ENCODE measurements at places on chromosomes 4 and X.

DNA sequence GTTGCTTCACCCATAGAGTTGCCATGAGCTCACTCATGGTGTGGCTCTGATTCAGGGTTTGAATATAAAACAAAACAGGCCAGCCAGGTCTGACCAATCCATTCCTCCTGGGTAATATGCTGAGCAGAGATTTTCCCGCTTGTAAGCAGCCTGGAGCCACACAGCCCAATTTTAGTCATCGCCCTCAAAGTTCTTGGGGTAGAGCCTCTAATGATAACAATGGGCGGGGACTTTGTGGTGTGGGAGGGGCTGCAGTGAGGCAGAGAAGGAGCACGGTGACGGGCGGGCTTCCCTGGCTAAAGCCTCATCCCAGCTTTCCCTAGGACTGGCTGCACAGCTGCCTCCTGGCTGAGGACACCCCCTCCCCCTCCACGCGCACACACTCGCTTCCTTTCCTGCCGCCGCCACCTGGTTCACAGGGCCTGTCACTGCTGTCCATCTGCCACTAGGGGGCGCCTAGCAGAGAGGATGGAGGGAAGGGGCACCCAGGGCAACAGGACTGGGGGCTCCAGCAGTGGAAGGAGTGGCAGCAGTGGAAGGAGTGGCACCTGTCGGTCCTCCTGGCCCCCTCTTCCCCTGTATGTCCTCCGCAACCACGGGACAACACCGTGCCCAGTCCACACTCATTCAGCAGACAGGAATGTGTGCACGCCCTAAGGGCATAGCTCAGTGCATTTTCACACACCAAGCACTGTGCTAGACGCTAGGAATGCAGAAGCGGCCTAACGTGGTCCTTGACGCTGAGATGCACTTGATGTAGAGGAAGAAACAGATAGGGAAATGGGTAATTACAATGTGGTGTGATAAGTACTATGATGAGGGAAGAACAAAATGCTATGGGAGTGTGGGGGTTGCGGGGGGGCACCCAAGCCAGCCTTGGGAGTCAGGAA, 26.8 kb downstream of the PRPS1 start:
- peak; percentile 56 for DNase-seq

GRCh38 chr4:89007338-89007939, 49.5 kb downstream of the FAM13A start:
- DNase-seq, result no peak

- DNase-seq, result no peak
Observed at GRCh38 chr4:100347241-100347640, 157.0 kb upstream of the DDIT4L start.

GRCh38 chrX:24080704-24081103, 25.9 kb downstream of the EIF2S3 start:
- no peak for DNase-seq

DNA sequence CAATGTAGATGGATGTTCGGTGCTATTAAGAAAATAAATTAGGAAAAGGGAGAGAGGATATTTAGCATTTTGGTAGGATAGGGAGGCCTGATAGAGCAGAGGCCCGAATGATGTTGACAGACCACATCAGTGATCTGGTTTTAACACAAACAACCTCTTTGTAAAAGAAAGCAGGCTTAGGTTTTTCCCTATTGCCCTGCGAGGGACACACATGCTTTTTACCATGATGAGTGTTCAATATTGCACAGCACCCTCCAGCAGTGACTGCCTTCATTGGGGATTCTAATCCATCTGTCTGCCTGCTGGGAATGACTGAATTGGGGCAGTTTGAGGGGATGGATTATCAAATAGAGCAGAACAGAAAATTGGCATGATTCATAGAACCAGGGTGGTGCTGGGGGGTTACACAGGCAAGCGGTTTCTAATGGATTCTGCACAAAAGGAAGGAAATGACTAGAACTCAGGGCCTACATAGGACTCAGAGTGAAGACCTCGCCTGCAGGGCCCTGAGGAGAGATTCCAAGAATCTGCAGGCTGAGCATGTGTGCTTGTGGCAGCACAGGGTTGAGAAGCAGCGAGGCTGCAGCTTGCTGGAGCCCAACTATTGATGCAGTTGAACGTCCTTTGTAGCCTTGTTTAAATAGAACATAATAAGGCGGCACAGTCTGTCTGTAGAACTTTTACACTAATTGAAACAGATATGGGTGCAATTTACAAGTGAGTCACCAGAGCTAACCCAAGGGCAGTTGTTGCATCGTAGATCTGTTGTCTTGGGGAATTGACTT, 58.0 kb downstream of the RHOH start:
- DNase-seq, result no peak

- DNase-seq, result no peak
Observed at GRCh38 chr4:8540072-8540471, 40.1 kb upstream of the GPR78 start.

GRCh38 chr4:77881460-77882295, 19.0 kb downstream of the MRPL1 start:
- no peak for DNase-seq

DNA sequence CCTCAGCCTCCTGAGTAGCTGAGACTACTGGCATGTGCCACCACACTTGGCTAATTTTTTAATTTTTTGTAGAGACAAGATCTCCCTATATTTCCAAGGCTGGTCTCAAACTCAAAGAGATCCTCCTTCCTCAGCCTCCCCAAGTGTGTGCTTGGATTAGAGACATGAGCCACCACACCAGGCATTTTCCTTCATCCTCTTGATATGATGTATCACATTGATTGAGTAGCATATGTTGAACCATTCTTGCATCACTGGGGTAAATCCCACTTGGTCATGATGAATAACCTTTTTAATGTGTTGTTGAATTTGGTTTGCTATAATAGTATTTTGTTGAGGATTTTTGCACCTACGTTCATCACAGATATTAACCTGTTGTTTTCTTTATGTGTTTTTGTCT, 24.2 kb upstream of the PPM1K start:
- no peak for DNase-seq

GRCh38 chr4:78612398-78613178, 61.0 kb downstream of the ANXA3 start:
- DNase-seq, result no peak

DNA sequence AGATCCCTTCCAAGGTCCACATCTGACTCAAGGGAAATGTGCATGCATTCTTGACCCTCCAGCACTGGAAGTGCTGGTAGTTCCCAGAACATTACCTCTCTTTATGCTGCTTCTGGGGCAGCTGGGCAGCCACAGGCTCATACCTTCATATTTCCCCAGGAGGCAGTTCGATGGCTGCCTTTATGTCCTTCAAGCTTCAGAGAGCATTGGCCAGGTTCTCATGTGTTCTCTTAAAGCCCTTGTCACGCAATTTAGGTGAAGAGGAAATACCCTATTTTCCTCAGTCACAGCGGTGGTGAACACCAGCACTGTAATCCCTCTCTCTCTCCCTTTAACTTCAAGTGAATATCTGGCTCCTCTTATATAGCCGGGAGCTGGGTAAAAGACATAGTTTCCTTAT, 134.3 kb downstream of the MID1IP1 start:
- no peak for DNase-seq

DNA sequence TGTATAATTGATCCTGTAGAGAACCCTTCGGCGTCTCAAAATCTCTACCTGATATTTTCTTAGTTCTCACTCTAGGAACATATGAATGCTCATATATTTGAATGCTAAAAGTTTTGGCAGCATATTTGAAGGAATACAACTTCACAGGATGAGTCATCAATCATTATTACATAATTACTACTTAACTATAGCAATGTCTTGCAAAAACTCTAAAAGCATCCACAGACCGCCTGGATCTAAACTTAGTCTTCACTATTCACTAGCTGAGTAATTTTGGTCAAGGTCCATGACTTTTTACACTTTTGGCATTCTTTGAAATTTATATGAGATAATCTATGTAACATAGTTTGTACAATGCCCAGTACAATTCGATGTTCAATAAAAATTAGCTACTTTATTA, 194.7 kb downstream of the DTHD1 start:
- DNase-seq, result no peak

GRCh38 chr4:3250438-3250955, 1.5 kb downstream of the MSANTD1 start:
- no peak for DNase-seq

GRCh38 chr4:110613745-110614144, 9.1 kb downstream of the PITX2 start:
- no peak for DNase-seq

DNA sequence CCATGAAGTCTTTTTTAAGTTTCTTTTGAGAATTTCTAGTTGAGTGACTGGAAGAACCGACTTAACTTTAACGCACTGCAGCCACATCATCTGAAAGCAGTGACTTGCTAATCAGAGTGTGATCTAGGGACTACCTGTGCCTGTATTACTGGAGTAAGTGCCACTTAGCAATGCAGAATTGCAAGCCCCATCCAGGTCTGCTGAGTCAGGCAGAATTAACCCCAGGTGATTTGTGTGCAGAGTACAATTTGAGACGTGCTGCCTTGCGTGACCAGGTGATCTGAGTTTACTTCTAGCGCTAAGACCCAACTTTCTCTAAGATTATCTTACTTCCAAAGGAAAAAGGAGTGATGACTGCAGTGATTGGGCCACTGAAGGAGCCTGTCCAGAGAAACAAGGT, 85.3 kb downstream of the CLCN4 start:
- DNase-seq, result no peak

DNA sequence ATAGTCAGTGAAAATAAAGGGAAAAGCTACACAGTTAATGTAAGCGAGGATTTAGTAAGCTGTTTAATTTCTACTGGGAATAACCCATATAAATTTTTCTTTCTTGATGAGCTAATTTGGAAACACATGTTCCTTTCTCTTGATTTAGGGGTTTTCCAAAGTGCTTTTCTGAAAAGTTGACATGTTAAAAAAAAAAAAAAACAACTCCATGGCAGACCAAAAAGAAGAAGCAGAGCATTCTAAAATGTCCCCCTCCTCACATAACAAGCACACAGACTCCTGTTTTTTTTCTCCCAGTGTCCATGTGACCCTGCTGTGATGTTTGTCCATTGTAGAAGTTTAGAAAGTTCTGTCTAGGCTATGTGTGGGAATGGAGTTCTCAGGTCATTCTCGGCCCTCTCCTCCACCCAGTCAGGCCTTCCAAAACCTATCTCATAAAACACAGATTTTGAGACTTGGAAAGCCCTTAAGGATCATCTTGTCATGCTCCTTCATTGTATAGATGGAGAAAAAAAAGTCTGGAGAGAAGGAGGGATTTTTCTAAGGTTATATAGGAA, 792 bp downstream of the CLIC2 start:
- no peak for DNase-seq

GRCh38 chrX:5068550-5068949, 1160.1 kb downstream of the NLGN4X start:
- no peak for DNase-seq

DNA sequence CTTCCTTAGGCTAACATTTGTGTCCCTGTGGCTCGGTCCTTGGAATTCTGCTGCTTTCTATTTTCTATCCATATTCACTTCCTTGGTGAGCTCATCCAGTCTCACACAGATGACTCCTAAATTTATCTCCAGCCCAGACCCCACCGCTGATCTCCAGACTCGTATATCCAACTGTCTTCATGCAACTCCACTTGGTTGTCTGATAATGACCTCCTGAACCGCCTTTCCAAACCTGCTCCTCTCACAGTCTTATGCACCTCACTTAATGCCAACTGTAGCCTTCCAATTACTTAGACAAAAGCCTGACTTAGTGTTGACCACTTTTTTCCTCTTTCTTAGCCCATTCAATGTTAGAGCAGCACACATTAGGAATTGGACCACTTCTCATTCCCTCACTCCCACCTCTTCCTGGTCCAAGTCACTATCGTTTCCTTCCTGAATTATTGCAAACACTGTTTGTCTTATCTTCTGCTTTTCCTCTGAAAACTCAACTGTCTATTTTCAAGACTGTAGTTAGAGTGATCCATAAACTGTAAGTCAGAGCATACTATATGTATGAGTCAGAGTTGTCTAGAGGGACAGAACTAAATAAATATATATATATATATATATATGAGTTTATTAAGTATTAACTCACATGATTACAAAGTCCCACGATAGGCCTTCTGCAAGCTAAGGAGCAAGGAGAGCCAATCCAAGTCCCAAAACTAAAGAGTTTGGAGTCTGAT, 292.5 kb downstream of the UNC5C start:
- DNase-seq, result no peak
